ENCODE measurements at places on chromosomes 2 and 18.

GRCh38 chr18:505483-506122 lies 5.1 kb upstream of the COLEC12 start:
- DNase-seq = no peak

GRCh38 chr2:27752551-27753237 lies 18.8 kb upstream of the MRPL33 start:
- no peak for DNase-seq

DNA sequence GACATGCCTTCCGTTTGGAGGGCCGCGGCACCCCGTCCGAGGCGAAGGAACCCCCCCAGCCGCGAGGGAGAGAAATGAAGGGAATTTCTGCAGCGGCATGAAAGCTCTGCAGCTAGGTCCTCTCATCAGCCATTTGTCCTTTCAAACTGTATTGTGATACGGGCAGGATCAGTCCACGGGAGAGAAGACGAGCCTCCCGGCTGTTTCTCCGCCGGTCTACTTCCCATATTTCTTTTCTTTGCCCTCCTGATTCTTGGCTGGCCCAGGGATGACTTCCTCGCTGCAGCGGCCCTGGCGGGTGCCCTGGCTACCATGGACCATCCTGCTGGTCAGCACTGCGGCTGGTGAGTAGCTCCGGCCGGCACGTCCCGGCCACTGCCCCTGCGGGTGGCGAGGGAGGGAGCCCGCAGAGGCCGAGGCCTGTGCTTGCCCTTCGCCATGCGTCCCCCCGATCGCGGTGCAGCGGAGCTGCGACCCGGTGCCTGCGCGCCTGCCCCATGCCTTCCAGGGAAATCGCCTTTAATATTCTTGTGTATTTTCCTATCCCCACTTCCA lies 1.2 kb downstream of the BMPR2 start:
- DNase-seq = peak; percentile 20

- no peak for DNase-seq
Observed at GRCh38 chr2:196801674-196802261, 2.3 kb upstream of the GTF3C3 start.

DNA sequence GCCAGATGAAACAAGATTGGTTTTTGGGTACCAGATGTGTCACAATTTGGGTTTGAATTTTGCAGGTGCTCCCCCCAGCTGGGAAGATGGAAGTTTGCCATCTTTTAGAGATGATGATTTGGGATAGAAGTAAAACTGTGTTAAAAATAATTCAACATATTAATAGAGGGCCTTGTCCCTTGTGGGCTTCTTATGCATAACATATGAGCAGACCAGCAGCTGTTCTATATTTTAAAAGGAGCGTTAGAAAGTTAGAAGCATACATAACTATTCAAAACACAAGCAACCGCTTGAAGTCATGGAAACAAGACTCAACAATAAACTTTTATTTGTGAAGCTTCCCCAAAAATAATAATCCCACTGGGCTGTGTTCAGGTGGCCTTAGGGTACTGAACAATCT lies 62.8 kb downstream of the EFEMP1 start:
- DNase-seq = no peak

- no peak for DNase-seq
Observed at GRCh38 chr2:136207665-136208064, 89.7 kb upstream of the CXCR4 start.

- DNase-seq = no peak
Observed at GRCh38 chr2:216012133-216012829, 1.1 kb downstream of the MREG start.

GRCh38 chr18:12262748-12263147 lies 8.6 kb downstream of the CIDEA start:
- no peak for DNase-seq

DNA sequence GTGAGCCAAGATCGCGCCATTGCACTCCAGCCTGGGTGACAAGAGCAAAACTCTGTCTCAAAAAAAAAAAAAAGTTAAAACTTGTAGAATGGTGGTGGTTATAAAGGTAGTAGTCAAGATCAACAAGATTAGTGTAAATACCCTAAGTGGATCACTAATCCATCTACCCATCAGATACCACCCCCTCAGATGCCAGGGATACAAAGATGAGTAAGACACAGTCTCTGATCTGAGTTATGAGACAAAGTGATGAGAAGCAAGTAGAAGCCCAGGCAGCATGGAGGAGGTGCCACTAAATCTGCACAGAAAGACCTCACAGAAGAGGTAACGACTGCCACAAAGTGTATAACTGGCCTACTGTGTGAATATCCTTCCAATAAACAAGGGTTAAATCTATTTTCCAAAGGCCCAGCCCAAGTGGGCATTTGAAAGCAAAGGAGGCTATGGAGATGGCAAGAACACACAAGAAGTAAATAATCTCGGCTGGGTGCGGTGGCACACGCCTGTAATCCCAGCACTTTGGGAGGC lies 20.2 kb downstream of the NFE2L2 start:
- DNase-seq = no peak

DNA sequence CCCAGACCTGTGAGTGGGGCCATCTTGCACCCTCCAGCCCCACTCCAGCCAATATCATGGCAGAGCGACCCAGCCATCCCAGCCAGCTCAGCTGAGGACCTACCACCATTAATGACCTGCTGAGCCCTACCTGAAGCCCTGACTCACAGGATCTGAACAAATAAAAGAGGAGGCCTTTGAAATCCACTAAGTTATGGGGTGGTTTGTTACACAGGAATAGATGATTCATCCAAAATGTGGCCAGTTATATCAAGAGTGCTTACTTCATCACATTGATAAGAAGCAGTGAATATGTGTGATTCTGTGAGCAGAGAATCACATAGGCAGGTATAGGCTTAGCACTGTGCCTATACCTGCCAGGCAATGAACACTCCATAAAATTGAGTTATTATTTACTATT lies 34.7 kb upstream of the FAM124B start:
- no peak for DNase-seq

DNA sequence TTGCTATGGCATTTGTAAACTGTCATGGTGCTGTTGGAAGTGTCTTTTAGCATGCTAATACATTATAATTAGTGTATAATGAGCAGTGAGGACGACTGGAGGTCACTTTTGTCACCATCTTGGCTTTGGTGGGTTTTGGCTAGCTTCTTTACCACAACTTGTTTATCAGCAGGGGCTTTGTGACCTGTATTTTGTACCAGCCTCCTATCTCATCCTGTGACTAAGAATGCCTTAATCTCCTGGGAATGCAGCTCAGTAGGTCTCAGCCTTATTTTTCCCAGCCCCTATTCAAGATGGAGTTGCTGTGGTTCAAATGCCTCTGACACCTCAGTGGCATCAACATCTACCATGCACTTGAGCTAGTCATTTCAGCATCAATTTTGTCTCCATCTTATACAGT lies 29.7 kb downstream of the LYPD6 start:
- no peak for DNase-seq

GRCh38 chr2:119484834-119485233 lies 39.4 kb downstream of the SCTR start:
- DNase-seq = no peak

DNA sequence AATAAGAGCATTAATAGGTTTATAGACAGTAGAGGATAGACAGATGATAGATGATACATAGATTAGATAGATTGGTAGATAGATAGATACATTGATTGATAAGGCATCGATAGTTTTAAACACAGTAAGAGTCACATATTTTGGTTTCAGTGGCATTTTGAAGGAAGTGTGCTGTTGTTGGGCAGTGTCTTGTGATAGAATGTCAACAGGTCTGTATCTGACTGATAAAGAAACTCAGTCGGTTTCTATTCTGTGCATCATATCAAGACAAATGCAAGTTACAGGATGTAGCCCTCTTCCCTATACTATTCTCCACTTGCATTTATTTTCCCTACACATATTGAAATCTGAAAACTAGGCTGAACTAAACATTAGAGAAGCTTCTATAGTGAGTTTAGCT lies 1229.0 kb upstream of the ZEB2 start:
- DNase-seq = no peak

GRCh38 chr2:165013944-165014619 lies 58.8 kb upstream of the SLC38A11 start:
- no peak for DNase-seq

DNA sequence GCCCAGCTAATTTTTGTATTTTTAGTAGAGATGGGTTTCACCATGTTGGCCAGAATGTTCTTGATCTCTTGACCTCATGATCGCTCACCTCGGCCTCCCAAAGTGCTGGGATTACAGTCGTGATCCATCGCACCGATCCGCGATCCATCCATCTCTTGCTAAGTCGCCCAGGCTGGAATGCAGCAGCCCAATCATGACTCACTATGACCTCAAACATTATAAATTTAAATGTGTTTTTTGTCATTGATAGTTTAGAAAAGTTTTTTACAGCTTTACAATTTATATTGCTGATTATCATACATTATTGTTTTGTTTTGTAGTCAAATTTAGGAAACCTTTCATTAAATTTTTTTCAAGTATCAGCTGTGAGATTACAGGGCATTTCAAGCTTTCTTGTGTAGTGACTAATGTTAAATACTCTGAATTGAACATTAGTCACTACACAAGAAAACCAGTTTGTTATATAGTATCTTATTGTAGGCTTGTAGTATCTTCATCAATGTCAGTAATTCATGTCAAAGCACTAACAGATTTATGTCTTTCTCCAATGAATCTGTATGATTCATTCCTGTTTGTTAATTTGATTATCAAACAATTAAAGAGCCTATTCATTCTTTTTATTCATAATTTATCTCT lies 37.5 kb downstream of the NR4A2 start:
- no peak for DNase-seq

DNA sequence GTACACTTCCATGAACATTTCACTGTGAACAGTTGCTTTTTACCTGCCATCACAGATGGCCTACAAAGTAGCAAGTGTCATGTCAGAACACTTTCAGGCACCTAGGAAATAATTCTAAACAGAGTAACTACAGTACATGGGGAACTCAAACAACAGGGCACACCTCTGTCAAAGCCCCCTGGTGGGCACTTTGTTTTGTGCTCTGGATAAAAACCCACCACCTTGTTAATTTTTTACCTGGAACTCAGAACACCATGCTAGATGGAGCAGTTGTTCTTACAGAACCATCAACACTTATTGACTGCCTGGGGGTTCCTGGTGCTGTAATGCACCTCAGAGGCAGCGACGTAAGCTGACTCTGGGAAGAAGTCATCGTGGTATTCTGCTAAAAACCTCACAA lies 2.3 kb downstream of the MSL3B start:
- no peak for DNase-seq

- no peak for DNase-seq
Observed at GRCh38 chr2:157934684-157935377, 58.7 kb upstream of the ACVR1 start.

- DNase-seq = peak; percentile 13
Observed at GRCh38 chr18:9647496-9648323, 33.4 kb upstream of the PPP4R1 start.

DNA sequence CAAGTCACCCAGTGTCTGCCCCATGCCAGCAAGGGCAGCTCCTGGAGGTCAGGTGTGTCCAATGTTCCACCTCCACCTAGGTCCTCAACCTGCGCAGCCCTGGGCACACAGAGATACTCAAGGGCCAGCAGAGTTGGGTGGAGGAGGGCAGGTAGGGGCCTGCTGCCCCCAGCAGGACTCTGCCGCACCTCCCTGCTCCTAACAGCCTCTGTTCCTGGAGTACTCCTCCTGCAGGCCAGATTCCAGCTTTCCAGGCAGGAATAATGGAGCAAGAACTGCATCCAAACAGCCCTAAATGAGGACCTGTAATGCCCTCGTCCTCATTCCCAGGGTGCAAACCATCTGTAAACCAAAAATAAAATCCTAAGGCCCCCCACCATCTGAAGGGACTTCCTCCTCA lies 44.4 kb upstream of the ACAA2 start:
- DNase-seq = no peak

DNA sequence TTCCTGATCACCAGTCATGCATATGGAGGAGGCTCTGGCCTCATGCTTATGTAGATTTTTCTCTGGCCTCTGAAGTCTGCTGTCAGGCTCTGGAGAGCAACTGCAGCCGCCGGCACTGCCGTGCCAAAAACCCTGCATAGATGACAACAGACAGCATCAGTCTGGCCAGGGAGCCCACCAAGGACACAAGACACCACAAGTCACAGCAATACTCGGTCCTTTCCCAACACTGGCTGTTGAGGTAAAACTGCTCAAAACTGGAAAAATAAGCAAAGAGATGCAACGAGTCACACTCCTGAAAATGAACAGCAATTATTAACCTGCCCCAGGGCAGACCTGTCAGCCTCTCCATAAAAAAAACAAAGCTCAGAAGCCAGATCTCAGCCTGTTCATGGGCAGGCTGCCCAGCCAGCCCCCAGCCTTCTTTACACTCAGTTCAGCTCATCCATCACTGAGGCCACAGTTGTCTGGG lies 186.0 kb upstream of the RAB6C start:
- no peak for DNase-seq

DNA sequence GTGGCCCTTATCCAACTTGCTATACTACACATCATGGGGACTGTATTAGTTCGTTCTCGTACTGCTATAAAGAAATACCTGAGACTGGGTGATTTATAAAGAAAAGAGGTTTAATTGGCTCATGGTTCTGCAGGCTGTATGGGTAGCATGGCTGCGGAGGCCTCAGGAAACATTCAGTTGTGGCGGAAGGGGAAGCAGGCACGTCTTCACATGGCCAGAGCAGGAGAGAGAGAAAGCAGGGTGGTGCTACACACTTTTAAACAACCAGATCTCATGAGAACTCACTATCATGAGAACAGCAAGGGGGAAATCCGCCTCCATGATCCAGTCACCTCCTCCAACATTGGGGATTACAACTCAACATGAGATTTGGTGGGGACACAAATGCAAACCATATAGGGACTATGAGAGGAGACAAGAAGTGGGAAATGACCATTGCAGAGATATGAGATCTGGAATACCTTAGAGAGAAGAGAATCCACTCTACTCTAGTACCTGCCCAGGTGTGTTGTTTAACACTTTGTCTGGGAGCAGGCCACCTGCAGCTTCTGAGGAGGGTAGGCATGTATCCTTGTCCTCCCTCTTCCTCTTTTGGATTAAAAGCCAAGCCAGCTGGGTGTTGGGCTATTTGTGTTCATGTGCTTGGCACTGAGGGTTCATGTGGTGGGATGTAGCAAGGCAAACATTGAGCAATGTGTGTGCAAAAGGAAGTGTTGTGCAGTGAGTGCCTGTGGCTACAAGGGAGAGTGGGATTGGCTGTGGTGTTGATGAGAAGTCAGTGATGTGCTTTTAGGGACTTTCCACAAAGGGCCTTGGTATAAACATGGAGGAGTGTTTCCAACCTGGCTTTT lies 22.8 kb downstream of the TTLL4 start:
- peak; percentile 97 for DNase-seq

DNA sequence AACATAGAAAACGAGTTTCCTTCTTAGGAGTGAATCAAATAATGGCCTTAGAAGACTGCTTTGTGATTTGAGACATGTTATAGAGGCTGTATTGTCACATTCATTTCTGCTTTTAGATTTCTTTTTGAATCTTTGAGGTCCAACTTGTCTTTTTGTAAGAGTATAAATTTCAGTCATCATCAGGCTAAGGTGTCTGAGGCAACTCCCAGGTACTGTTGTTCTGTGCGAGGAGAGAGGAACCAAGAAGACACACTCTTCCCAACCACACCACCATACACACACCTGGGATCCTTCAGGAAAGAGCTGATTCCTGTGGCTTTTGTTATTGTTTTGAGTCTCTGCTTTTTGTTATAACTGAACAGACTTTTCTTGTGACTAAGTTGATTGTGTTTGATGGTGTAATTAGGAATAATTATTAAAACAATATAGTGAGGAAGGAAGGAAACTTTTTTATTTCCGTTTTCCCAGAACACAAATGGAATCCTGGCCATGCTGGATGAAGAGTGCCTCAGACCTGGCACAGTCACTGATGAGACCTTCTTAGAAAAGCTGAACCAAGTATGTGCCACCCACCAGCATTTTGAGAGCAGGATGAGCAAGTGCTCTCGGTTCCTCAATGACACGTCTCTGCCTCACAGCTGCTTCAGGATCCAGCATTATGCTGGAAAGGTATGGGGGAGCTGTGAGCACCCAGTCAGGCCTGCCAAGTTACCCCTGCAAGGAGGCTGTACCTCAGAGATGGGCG lies 140.4 kb downstream of the MYO1B start:
- no peak for DNase-seq
